ENCODE measurements at places on chromosomes 4 and X.

- DNase-seq = no peak
These were observed 750.5 kb upstream of the HTR2C start for GRCh38 chrX:113833096-113834055.

DNA sequence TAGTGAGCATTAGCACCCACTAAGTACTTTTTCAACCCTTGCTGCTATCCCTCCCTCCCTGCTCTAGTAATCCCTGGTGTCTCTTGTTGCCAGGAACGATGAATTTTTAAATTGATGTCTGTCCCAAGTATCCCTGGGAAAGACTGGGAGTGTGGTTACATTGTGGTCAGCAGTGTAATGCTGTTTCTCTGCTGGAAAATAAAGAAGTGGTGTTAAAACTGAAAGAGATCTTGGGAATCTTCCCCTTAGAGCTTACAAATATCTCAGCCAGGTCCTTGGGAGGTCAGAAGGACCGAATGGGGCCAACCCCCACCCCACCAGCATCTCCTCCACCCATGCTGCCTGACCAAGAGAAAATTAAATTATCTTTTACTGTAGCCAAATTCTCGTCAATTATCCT is 174.5 kb upstream of the MXRA5 start:
- no peak for DNase-seq

- DNase-seq = no peak
These were observed 38.5 kb upstream of the TAPT1 start for GRCh38 chr4:16264798-16265197.

DNA sequence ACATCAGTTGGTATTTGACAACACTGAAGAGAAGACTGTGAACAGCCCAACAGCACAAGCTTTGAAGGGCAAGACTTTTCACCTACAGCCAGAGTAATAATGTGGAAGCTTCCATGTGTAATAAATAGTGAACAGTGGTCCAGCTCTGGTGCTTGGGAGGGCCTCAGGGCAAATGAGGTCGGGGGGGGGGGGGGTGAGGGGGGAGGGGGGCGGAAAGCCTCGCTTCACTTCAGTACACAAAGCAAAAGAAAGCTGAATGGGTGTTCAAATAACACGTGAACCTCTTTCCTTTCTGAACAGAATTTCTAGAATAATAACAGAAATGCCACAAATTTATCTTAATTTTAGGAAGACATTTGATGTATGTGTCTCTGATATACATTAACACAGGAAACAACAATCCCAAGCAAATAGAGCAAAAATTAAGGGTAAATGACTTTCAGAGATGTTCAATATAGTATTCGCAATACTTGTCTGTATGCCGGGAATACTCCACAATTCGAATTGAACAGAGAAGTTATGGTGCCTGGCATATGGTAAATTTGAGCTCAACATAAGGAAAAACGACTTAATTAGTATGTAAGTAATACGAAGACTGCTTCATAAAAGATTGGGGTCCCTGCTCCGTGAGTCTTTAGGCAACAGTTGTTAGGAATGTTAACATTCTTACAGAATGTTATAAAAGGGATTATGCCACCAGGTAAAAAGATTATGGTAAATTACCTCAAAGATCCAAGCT is 92.6 kb downstream of the FRYL start:
- DNase-seq = no peak

GRCh38 chr4:80012291-80012690 is 60.7 kb downstream of the ANTXR2 start:
- DNase-seq = no peak

DNA sequence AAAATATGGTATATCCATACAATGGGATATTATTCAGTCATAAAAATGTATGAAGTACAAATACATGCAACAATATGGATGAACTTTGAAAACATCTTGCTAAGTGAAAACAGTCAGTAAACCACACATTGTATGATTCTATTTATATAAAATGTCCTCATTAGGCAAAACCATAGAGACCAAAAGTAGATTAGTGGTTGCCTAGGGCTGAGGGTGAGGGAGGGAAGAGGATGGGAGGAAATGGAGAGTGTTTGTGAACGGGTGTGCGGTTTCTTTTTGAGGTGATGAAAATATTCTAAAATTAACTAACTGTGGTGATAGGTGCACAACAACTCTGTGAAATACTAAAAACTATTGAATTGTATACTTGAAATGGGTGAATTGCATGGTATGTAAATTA is 29.6 kb downstream of the TEX11 start:
- no peak for DNase-seq

GRCh38 chr4:158236304-158237030 is 26.2 kb downstream of the TMEM144 start:
- no peak for DNase-seq

GRCh38 chr4:26978387-26979053 is 117.9 kb downstream of the STIM2 start:
- no peak for DNase-seq

GRCh38 chr4:59339631-59340030 is 1860.5 kb upstream of the ADGRL3 start:
- DNase-seq = no peak

DNA sequence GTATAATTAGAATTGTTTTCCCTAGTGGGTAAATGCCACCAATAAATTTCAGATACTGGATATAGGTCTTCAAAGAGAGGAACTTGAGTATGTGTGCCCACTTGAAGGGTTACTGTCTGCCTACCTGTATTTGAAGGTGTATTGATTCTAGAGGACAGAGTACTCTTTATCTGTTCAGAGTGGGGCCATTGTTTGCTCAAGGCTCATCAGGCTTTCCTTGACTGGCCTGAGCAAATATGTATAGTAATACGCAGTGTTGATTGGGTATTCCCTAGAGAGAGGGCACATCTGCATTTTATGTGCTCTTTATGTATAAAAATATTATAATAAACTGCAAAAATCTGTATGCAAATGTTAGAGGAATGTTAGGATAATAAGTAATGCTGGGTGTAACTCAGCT is 23.7 kb downstream of the RP2 start:
- DNase-seq = no peak

- DNase-seq = peak; percentile 87
These were observed at the start of gene OGT for GRCh38 chrX:71532753-71533425. Gene OGT (plus strand): TSS chrX:71533104. CDS start chrX:71533300, 196 bp downstream.

- no peak for DNase-seq
These were observed 9.4 kb downstream of the CHST7 start for GRCh38 chrX:46582966-46583365.

- DNase-seq = no peak
These were observed 17.9 kb upstream of the NSUN7 start for GRCh38 chr4:40731792-40732245.

GRCh38 chr4:82358847-82359246 is 14.9 kb downstream of the HNRNPD start:
- DNase-seq = no peak

GRCh38 chr4:139975830-139976272 is 178.1 kb downstream of the MAML3 start:
- DNase-seq = no peak

DNA sequence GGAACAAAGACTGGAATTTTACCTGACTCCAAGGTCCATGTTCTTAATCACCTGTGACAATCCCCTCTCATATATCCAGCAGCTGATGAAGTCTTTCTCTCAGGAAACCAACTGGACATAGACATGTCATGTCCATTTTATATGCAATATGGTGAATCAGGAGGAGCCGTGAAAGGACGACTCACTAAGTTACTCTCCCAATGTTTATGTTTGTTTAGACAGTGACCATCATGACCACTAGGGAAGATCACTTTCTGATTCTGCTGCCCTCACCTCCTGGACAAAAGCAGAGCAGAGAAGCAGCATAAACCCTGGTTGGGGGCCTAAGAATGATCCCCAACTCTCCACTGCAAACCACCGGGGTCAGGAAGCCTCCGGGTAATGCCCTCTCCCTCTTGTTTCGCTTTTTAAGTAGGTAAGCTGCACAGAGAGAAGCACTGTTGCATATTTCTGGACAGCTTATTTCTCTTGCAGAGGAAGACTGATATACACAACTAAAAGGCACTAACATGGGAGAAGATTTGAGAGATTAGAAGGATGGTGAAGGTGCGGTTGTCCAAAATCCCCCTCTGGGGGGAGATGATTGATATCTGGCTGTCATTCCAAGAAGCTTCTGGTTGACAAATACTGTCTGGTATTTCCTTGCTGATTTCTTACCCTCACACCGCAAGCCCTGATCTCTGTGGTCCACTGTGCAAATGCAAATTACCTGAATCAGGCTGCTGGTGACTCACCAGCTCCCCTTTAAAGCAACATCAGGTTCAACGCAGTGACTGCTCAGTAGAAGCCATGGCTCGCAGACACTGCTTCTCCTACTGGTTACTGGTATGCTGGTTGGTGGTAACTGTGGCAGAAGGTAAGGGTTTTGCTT is at the start of gene ODAPH:
ODAPH (plus strand) TSS at position 773 of the 871 bp plus-strand sequence; CDS start at position 790, 17 bp downstream.
- DNase-seq = no peak

- DNase-seq = no peak
These were observed 86.8 kb downstream of the ZNF718 start for GRCh38 chr4:211033-211511.

- no peak for DNase-seq
These were observed 94.4 kb downstream of the UGT8 start for GRCh38 chr4:114692958-114693357.

- no peak for DNase-seq
These were observed 84.8 kb downstream of the PAK3 start for GRCh38 chrX:111180750-111181240.

- DNase-seq = no peak
These were observed 329.7 kb downstream of the FBXW7 start for GRCh38 chr4:152206185-152206584.

DNA sequence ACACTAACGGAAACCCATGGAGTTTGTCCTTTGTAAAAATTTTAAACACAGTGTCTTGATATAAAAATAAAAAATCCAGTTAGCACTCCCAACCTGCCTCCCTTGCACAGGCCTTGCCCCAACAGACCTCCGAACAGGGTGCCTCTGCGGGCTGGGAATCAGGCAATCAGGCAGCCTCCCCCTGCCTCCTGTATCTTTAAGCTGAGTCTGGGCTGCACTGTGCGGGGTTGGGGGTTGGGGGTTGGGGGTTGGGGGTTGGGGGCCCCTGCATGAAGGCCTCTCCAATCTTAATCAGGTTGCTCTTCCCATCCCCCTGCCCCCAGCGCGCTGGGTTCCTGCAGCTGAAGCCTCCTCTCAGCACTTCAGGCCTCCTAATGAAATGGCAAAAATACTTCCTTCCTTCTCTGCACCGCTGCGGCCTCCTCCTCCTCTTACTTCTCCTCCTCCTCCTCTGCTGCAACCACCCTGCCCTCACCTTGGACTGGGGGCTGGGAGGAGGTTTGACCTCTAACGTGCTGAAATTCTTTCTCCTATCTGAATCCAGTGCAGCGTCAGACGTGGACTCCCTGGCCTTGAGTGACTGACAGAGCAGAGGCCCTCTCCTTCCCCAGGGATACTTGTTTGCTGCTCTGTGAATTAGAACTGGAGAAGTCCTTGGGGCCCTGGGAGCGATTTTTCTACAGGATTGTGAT is 26.6 kb downstream of the NLGN3 start:
- DNase-seq = no peak

GRCh38 chr4:44720371-44720770 is 6.0 kb downstream of the GNPDA2 start:
- DNase-seq = no peak

DNA sequence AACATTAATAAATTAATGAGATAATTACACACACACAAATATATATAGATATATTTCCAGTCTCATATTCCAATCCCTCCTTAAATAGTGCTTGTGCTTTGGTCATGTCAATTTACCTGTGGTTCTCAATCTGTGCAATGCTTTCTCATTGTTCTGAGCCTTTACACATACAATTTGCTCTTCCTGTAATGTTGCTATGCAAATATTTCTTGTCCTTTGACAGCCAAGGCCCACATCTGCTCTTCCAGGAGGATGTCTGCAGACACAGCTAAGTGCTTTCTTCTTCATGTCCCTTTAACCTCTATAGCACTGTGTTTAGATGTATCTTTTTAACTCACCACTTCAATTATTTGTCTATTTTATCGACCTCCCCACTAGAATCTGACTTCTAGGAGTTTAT is 67.3 kb upstream of the RAPGEF2 start:
- no peak for DNase-seq

DNA sequence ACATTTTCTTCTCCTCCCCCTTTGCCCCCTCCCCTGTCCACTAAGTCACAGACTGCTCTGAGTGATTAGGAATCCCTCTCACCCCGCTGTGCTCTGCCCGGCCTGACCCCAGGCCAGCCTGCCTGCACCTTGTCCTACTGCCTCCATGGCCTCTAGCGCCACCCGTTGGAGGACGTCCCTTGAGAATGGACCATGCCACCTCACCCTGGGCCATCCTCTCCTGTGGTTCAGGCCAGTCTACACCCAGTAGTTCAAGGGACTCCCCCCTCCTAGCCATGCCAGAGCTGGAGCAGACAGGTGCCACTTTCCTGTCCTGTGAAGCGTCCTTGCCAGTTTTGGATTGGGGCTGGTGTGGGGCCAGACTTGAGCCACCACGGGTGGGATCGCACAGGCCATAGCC is 9.7 kb upstream of the IRAK1 start:
- no peak for DNase-seq

GRCh38 chr4:31518796-31519250 is 798.7 kb downstream of the PCDH7 start:
- DNase-seq = no peak

DNA sequence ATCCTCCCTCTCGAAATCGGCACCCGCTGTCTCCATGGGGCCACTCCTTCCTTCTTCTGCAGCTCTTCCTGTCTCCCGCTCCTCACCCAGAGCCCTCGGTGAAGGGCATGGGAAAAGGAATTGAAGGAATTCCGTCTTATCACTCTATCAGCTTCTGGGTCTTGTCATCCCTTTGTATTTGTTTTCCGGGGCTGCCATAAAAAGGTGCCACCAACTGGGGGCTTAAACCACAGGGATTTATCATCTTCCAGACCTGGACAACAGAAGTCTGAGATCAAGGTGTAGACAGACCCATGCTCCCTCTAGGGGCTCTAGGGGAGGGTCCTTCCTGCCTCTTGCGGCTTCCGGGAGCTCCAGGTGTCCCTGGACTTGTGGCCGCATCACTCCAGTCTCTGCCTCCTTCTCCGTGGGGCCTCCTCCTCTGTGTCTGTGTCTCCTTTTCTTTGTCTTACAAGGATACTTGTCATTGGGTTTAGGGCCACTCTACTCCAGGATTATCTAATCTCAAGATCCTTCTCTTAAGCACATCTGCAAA is 24.0 kb downstream of the CD99 start:
- no peak for DNase-seq

- no peak for DNase-seq
These were observed 86.5 kb upstream of the SHISA3 start for GRCh38 chr4:42310806-42311205.

DNA sequence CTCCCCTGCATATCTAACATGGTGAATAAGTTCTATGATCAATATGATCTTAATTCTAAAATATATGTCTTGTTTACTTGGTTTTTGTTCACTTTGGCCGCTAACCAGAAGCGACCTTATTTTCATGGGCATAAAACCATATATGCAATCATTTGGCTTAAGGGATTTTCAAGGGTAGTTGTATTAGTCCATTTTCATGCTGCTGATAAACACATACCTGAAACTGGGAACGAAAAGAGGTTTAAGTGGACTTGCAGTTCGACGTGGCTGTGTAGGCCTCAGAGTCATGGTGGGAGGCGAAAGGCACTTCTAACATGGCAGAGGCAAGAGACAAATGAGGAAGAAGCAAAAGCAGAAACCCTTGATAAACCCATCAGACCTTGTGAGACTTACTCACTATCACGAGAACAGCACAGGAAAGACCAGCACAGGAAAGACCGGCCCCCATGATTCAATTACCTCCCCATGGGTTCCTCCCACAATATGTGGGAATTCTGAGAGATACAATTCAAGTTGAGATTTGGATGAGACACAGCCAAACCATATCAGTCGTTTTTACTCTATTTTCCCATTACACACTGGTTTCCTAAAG is 114.3 kb upstream of the CPEB2 start:
- no peak for DNase-seq

GRCh38 chr4:124025000-124025399 is 628.4 kb downstream of the SPRY1 start:
- no peak for DNase-seq

- no peak for DNase-seq
These were observed 71.3 kb upstream of the ADGRG2 start for GRCh38 chrX:19193565-19193964.
